ENCODE measurements at places on chromosomes 4 and X.

- no peak for DNase-seq
Observed at GRCh38 chr4:25378437-25378743, 1.3 kb downstream of the ANAPC4 start.

DNA sequence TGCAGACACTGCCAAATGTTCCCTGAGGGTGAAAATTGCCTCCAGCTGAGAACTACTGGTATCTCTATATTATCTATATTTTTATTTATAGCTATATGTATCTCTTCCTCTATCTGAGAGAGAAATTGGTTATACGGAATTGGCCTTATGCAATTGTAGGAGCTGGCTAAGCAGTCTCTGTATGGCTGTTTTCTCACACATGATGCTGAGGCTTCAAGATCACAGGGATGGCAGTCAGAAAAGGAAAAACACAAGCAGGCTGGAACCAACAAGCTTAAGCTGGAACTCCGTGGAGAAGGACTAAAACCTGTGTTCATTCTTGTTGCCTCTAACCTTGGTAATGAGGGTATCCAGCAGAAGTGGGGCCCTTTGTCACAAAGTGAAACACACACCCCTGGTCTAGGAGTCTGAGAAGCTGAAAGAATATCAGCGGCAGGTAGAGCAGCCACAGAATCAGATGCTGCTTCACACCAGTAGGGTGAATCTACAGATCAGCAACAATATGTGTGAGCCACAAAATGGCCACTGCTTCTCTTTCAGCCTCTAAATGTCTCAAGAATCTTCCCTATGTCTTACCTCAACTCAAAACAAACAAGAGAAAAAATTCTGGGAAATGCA lies 166.5 kb upstream of the PPP1R2C start:
- DNase-seq: no peak

- no peak for DNase-seq
Observed at GRCh38 chr4:1215141-1216075, 33.5 kb downstream of the CTBP1 start.

- peak; percentile 38 for DNase-seq
Observed at GRCh38 chr4:3288571-3289094, 4.2 kb upstream of the RGS12 start.

- DNase-seq: no peak
Observed at GRCh38 chr4:7326693-7327340, 107.9 kb downstream of the PSAPL1 start.
